Brain (organoid and tissue), 16 donors: ENCODE measurements at places on chromosomes 1 and 21. TPM values are rescaled to one million over a fixed set of nuclear protein-coding genes. Genes with fewer than 3 reads are reported as not detected.

- no peak for DNase-seq
Measured at GRCh38 chr1:68278221-68278620, 45.9 kb upstream of the WLS start.

Gene IL10
- not detected for polyA plus RNA-seq

DNA sequence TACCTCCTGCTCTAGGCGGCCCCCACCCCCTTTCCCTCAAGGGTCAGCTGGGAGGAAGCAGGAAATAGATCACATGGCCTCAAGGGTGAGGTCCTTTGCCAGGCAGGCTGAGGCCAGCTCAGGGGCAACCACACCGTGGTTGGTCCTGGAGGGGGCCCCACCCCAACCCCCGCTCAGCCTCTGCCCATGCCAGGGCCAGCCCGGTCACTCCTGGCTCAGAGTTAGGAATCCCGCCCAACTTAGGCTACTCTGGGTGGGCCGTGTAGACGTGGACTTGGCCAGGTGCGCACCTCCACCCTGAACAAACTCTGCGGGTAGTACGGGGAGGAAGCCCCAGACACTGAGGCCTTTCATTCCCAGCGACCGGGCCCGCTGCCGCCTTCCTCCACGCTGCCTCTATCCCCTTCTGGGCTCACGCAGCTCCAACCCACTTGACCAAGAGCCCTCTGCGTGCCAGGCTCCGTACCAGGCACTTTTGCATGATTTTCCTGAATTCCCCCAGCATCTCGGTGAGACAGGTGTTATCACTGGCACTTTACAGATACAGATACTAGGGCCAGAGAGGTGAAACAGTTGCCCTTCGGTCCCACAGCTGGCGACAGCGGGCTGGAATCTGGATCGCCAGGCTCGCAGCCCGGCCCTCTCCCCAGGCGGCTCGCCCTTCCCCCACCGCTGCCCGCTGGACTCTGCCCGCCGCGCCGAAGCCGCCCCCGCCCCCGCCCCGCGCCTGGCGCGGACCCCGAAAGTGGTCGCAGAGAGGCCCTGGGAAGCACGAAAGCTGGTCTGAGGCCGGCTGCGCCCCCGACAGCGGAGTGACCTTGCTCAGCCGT is 769 bp downstream of the GALE start:
- peak; percentile 50 for DNase-seq

Gene LAX1
- polyA plus RNA-seq: not detected

GRCh38 chr21:33834801-33835500 is 80.7 kb downstream of the ATP5PO start:
- no peak for DNase-seq

GRCh38 chr1:42152119-42152518 is 1.1 kb upstream of the GUCA2B start:
- no peak for DNase-seq

GRCh38 chr1:53606651-53607051 is 132.3 kb downstream of the GLIS1 start:
- no peak for DNase-seq

Gene AMY2A
- polyA plus RNA-seq: not detected

GRCh38 chr1:247417831-247418230 is 1.9 kb downstream of the NLRP3 start:
- DNase-seq: no peak

Gene TMEM82
- polyA plus RNA-seq: not detected

GRCh38 chr1:90291431-90292216 is 296.7 kb downstream of the ZNF326 start:
- no peak for DNase-seq

DNA sequence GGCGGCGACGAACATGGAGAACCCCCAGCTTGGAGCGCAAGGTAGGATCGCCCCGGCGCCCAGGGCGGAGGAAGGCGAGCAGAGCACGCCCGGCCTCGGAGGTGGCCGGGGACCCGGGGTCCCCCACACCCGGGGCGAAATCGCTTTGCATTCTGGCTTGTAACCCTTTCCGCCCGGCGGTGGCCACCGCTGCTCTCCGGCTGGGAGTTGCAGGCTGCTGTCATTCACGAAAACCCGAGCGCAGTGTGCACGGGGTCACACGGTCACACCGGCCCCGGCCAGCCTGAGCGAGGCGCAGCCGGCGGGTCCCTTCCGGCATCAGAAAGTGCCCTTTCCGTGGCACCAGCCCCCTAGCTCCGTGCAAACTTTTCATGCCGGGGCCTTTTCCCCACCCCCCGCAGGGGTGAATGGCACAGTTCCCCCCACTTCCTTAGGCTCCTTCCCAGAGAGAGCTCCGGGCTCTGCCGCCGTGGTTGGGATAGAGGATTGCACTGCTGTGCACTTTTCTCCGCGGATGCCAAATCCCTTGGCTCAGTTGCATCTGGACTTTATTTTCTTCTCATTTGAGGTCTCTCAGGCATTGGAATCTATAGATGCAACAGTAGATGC is 802 bp downstream of the KAZN start:
- peak; percentile 56 for DNase-seq

GRCh38 chr1:101506541-101507164 is 269.8 kb downstream of the S1PR1 start:
- DNase-seq: peak; percentile 71

DNA sequence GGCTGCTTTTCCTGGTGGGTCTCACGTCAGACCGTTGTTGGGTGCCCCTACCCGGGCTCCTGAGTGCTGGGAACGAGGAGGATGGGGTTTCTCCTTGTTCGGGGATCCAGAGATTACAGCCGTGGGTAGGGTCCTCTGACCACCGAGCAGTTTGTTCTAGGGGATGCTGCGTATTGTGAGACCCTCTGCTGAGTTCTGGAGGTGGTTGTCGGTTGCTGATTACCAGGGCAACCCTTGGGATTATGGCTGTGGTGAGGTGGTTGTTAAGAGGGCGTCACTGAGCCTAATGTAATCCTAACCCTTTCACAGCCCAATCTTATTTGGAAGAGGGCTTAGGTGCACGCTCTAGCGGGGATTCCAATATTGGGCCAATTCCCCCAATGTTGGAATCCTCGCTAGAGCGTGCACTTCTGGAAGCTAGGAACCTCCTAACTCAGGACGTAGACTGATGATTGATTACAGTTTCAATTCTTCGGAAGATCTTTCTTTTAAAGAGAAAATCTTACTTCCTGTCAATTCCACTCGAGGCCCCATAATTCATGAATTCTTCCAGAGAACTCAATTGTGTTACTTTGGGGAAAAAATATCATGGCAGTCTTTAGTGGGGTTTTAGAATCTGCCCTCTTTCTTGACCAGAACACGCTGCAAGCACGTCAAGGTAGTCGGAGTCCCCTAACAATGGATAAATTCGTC is 483 bp downstream of the TCEANC2 start:
- no peak for DNase-seq

GRCh38 chr1:154992721-154993571 is 440 bp upstream of the LENEP start:
- DNase-seq: no peak

DNA sequence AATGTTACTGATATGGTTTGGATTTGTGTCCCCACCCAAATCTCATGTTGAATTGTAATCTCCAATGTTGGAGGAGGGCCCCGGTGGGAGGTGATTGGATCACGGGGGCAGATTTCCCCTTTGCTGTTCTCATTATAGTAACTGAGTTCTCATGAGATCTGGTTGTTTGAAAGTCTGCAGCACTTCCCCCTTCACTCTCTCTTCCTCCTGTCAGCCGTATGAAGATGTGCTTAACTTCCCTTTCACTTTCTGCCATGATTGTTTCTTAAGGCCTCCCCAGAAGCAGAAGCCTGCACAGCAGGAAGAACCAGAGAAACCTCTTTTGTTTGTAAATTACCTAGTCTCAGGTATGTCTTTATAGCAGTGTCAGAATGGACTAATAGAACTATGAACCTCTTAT is 28.4 kb downstream of the TRIM33 start:
- no peak for DNase-seq

- no peak for DNase-seq
Measured at GRCh38 chr21:15468368-15468767, 261.4 kb upstream of the USP25 start.

- peak; percentile 95 for DNase-seq
Measured at GRCh38 chr1:110255392-110255787, 45.3 kb downstream of the KCNC4 start.

DNA sequence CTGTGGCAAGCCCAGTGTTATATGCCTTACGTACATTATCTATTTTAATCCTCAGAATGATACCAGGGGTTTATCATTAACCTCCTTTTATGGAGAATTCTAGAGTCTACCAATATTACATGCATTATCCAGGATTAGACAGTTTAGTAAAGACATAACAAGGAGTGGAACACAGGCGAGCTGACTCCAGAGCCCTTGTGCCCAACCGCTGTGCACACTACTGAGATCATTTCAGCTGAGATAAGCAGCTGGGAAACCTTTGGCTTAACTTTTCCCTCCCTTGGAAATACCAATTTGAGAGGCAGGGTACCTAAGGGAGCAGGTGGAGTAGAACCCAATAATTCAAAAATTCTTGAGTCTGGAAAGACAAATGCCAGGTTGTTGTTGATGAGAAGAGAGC is 59.8 kb upstream of the ATP1B1 start:
- DNase-seq: no peak

DNA sequence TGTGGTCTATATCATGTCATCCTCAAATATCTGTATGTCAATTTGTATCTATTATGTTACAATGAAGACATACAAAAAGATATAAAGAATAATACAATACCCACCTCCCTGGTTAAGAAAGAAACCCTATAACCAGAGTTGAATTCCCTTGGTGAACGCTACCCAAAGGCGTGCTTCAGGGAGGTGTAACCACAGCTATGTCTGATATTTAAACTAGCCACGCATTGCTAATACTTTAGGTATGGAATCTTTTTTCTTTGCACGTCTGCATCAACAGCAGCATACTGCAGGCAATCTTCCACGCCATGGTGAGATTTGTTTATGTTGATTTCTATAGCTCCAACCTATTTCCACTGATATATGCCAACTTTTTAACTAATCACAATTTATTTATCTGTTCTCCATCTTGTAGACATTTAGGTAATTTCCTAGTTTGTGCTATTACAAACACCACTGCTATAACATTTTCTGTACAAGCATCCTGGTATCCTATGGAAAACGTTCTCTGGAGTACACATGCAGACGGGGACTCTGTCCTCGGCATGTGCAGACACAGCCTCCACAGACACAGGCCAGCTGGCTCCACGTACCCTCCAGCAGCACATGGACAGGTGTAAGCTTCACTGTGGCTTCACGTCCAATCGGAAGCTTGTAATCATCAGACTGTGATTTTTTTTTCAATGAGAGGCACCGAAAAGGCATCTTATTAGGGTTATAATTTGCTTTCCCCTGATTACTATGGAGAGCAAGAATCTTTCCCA is 58.5 kb downstream of the HSF2BP start:
- DNase-seq: peak; percentile 11

Gene UQCRHL
- 5.8 TPM for polyA plus RNA-seq

DNA sequence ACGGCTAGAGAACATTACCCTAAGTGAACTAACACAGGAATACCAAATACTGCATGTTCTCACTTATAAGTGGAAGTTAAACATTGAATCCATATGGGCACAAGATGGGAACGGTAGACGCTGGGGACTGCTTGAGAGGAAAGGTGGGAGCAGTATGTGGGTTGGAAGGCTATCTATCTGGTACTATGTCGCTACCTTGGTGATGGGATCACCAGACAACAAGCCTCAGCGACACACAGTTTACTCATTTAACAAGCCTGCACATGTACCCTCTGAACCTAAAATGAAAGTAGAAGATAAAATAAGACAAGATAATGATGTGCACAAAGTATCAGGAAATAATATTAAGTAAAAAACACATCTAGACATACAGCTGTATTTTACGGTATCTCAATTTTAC is 819 bp downstream of the PYHIN1 start:
- DNase-seq: no peak

GRCh38 chr1:238826891-238827290 is 559.5 kb upstream of the CHRM3 start:
- peak; percentile 7 for DNase-seq

Gene KRTAP12-2
- polyA plus RNA-seq: not detected

DNA sequence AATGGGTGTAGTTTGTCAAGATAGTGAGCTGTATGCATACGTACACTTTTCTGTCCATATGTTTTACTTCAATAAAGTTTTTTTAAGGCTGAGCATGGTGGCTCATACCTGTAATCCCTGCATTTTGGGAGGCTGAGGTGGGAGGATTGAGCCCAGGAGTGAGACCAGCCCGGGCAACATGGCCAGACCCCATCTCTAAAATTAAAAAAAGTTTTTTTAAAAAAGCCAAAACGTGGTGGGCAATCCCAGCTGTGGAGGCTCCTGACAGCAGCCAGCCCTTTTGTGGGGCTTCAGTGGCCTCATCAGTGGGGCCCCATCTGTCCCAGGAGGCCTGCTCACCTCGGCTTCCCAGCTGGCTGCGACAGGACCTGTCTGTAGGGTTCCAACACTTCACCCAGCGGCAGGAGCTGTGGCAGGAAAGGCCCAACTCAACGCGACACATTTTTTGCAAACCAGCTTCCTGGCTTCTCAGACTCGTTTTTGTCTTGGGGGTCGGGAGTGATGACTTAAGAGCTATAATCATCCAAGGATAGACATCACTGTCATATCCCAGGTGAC is 56.9 kb upstream of the LBR start:
- no peak for DNase-seq

Gene KRTAP10-8
- not detected for polyA plus RNA-seq
